Fibroblast of mammary gland (primary cell): ENCODE measurements at places on chromosomes 5 and 9.
A peak's percentile ranks its signal among the peaks of the same experiment; 100 is the strongest.

DNA sequence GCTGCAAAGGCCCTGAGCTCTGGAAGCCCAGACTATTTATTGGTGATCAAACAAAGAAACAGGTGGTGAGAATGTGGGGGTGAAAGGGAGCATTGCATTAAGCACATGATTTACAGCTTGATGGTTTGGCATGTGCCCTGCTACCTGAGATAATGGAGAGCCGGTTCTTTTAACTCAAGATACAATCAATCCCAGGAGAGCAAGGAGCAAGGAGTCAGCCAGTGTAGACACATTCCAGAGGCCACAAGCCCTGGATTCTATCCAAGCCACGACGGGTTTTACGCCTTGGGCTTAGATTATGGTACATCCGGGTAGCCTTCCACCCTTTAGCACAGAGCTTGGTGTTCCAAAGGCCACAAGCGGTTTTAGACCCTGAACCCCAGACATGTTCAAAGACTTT lies 292.2 kb downstream of the CYLC2 start:
- DNase-seq = no peak

GRCh38 chr5:144135113-144135762 lies 35.2 kb downstream of the YIPF5 start:
- peak; percentile 33 for DNase-seq

GRCh38 chr9:136533775-136534157 lies 12.1 kb downstream of the NOTCH1 start:
- no peak for DNase-seq

- DNase-seq = no peak
Measured at GRCh38 chr9:30967476-30967875, 1417.0 kb upstream of the ACO1 start.

DNA sequence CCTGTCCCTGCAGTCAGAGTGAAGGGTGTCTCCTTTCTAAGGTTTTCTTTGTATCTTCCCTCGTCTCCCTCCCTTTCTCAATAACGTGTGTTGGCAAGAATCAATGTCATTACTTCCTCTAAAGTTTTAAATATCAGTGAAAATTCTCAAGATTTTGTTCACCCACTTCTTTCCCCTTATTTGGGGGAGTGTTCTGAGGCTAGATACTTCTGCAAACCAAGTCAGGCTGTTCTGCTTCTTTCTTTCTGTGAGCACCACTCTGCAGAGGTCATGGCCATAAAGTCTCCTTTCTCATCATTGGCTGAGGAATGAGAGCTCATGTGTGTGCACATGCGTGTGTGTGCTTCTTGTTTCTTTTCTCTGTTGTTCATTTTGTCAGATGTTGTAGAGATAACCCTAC lies 26.6 kb upstream of the SPATA31C2 start:
- no peak for DNase-seq

GRCh38 chr9:8762479-8763085 lies 963.0 kb upstream of the DMAC1 start:
- no peak for DNase-seq

DNA sequence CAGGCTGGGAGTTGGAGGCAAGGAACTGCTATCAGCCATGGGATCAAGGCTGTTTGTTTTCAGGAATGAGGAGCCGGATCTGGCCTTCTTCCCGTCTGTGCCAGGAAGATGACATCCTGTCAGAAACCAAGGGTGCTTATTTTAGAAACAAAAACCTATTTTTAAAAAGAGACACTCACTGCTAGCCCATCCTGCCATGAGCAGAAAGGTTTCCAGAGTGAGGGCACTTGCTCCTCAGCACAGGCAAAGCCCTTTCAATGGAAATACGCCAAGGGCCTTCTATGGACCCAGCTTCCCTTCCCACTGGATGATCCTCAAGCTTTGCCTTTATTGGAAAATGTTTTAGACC lies 132.6 kb upstream of the FSTL4 start:
- no peak for DNase-seq

DNA sequence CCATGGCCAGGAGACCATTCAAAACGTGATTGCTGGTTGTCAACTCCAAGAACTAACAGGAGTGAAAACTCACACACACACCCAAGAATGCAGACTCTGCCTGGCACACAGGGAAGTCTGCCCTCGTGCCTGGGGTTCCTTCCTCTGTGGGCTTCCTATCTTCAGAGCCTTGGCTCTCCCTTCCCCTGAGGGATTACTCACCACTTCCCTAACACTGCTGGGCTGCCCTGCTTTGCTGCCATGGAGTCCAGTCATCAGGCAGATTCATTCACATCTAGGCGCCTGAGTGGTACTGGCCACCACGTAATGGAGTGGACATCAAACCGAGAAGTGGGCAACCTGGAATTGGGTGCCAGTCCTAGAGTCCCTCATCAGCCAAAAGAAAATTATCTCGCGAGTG lies 76.4 kb upstream of the PRSS3 start:
- peak; percentile 30 for DNase-seq

DNA sequence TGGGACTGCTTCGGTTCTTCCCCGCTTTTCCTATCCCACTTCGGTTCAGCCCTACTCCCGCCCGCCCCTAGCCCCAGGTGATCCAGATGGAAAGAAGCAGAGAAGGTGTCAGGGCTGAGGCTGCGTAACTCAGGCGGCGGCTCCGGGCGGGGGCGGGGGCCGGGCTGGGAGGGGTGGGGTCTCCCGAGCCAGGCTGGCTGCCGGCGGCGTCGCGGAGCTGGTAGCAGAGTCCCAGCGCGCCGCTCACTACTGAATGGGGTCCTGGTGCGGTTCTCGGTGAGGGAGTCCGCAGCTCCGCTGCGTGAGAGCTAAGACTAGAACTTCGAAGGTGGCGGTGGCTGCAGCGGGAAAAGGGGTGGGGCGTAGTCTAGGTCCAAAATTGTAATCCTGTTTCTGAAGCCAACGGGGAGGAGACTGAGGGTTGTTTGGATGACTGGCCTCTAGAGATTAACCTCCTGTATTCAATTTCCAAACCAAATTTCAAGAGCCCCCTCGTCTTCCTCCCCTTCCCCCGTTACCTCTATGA lies 1.4 kb downstream of the PRR16 start:
- peak; percentile 74 for DNase-seq

GRCh38 chr5:9390113-9390512 lies 155.8 kb downstream of the SEMA5A start:
- no peak for DNase-seq

DNA sequence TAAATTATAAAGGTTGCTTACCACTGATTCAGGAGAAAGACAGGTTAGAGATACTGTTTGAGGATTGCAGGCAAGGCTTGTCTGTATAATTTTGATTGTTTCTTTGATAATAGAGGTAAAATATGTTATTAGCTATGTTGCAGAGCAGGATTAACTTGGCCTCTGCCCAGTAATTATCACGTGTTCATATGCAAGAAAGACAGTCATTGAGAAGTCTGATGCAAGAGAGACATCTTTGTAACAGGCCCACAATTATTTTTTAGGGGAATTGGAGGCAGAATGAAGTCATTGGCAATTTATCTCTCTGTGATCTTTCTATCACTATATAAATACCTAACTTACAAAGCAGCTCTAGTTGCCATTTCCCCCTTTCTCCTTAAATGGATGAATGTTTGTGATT lies 46.0 kb downstream of the SLC44A1 start:
- peak; percentile 78 for DNase-seq

DNA sequence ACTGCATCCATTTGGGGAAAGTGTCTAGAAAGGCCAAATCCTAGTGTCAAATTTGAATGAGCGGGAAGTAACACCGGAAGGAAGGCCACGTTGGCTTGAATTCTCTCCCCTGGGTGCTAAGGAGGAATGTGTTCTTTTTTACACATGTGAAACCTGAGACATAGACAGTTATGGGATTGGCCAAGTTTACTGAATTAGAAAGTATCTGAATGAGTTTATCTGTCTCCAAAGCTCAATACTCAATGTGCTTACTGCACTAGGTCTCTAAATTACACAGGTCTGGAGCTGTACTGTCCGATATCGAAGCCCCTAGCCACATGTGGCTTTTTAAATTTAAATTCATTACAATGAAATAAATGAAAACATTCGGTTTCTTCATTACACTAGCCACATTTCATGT lies 6.0 kb downstream of the DMRT1 start:
- no peak for DNase-seq
